ENCODE measurements at places on chromosomes 6 and 20.

GRCh38 chr6:156890627-156891314 lies 113.6 kb downstream of the ARID1B start:
- peak; percentile 7 for DNase-seq

DNA sequence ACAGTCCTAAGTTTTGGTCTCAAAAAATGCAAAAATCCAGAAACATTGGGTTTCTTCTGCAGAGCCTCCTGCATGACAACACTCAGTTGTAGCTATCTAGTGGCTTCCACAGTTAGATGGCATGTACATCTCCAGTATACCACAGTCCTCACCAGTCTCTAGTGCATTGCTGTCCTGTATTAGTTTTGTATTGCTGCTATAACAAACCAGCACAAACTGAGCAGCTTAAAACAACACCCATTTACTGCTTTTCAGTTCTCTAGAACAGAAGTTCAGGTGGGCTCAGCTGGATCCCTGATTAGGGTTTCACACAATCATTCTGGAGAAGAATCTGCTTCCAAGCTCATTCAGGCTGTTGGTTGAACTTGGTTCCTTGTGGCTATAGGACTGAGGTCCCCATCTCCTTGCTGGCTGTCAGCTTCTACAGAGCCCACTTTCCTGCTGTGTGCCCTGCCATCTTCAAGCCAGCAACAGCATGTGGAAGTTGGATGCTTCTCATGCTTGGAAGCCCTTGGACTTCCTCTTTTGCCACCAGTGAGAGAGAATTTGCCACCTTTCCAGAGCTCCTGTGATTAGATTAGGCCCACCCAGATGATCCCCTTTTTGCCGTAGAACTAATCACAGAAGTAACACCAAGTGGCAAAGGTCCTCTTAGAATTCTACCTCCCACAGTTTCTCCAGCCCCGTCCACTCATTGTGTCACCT lies 48.9 kb upstream of the TBC1D7 start:
- no peak for DNase-seq

DNA sequence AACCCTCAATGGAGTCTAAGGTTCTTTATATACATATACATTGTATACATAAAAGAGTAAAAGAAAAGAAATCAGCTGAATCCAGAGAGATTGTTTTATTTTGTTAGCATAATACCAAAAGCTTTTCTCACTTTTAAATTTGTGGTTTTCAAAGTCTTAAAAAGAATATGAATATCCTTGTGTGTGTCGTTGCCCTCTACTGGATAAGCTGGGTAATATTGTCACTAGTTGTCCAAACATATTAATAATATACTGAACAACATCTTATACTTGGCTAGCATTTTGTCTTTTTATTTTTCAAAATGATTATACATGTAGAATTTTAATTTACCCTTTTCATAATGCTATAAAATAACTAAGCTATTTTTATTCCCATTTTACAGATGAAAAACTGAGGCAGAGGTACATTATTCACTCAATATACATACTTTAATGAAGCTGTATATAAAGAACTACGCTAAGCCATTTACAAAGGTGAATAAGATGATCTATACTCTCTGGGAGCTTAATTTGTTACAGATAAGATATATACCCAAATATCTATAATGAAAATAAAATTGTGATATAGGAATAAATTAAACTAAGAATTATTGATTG lies 531.7 kb downstream of the TFAP2B start:
- no peak for DNase-seq

DNA sequence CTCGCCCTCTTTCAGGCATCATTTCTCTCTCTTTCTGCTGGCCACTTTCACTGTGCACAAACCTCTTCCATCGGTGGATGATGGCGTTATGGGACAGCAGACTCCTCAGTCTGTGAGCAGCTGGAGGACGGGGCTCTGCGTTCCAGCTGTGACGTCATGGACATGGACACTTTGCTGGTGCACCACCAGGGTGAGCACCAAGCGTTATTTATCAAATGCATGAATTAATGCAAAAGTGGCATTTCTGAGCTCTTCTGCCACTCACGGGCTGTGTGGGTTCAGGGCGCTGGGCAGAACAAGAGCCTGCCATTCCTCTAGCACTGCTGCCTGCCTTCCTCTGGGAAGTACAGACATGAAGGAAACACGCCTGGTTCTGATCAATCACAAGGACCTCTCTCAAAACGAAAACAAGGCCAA lies 82.9 kb upstream of the MPC1 start:
- DNase-seq, result peak; percentile 61

- DNase-seq, result no peak
These were observed 68.8 kb upstream of the TNFAIP3 start for GRCh38 chr6:137798261-137798660.

DNA sequence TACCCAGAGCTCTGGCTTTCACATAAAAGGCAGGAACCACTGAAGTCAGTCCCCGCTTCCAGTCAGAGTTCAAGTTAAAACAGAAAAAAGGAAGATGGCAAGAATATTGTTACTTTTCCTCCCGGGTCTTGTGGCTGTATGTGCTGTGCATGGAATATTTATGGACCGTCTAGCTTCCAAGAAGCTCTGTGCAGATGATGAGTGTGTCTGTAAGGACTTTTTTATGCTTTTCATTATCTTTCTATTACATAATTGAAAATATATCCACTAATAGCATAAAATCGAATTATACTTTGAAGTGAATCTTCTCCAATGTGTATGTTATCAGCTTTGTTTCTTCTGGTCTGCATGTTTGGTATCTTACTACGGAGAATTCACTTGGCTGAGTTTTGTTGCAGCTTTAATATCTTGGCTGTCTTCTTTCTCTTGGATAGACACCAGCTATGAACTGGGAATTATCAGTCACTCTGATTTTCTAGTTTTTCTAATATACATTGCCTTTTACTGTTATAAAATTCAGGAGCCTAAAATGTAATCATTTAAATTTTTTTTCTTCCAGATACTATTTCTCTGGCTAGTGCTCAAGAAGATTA lies at the start of gene OTOR:
Gene OTOR, plus strand, starts transcription at position 51 of the 593 bp plus-strand sequence. Its CDS starts 44 bp downstream, at position 95.
- no peak for DNase-seq

DNA sequence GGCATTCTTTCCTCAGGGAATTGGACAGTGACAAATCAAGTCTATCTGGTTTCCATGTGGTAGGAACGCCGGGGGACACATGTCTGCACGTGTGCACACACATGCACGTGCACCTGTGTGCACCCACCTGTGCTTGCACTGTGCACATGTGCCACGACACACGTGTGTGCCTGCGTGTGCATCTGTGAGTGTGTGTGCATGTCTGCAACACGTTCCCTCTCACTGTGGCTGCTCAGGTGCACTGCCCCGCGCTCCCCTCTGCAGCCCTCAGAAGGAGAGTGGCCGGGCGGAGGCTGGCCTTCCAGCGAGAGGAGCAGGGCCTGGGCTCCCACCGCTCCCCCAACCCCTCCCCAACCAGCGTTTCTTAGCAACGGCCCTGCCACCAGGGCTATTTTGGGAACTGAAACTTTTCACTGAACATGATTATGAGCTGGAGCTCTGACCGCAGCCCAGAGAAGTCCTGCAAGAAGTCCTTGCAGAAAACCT lies 147.8 kb downstream of the PHACTR3 start:
- peak; percentile 19 for DNase-seq

DNA sequence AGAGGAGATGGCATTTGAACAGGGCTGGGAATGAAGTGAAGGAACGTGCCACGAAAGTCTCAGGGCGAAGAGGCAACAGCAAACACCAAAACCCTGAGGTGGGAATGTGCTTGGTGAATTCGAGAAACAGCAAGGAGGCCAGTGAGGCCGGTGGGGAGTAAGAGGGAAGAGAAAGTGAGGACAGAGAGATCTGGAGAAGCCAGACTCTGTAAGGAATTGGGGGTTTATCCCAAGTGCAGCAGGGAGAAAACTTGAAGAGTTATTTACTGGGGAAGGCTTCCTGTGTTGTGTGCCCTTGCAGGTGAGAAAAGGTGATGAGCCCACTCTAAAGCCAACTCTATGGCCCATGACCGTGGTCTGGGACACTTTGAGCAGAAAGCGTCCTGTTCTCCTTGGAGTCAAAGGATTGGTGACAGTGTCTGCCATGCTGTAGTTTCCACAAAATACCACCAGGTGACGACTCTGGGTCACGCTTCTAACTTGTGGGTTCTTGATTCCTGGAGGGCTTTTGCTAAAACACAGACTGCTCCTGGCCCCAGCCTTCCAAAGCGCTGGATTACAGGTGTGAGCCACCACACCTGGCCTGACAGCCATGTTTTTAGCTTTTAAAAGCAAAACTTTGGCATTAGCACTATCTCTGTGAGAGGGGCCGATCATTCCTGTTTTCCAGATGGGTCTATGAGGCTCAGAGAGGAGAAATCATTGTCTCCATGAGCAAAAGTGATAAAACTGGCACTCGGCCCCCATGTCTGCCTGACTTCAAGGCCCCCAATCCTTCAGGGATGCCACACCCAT lies 18.0 kb upstream of the CSNK2A1 start:
- DNase-seq, result peak; percentile 82

DNA sequence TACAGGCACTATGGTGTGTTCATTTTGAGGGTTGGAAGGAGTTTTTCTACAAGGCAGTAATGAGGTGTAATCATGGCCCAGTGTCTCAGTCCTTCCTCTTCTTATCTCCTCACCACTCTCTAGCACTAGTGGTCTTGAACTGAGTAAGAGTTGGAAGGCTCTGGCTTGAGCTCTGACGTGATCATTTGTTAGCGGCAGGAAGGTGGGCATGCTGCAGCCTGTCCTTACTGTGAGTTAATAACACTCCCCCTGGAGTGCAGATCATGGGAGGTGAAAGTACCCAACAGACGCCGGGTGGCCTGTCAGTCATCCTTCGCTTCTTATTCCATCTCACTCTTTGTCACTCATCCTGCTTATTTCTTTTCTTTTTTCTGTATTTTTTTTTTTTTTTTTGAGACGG lies 356.9 kb downstream of the CDKAL1 start:
- no peak for DNase-seq

- DNase-seq, result no peak
These were observed 7.4 kb upstream of the GMPR start for GRCh38 chr6:16230953-16231352.

- no peak for DNase-seq
These were observed 100.7 kb downstream of the CDH26 start for GRCh38 chr20:60058879-60059278.

GRCh38 chr6:42333612-42334011 lies 116.0 kb upstream of the MRPS10 start:
- no peak for DNase-seq

DNA sequence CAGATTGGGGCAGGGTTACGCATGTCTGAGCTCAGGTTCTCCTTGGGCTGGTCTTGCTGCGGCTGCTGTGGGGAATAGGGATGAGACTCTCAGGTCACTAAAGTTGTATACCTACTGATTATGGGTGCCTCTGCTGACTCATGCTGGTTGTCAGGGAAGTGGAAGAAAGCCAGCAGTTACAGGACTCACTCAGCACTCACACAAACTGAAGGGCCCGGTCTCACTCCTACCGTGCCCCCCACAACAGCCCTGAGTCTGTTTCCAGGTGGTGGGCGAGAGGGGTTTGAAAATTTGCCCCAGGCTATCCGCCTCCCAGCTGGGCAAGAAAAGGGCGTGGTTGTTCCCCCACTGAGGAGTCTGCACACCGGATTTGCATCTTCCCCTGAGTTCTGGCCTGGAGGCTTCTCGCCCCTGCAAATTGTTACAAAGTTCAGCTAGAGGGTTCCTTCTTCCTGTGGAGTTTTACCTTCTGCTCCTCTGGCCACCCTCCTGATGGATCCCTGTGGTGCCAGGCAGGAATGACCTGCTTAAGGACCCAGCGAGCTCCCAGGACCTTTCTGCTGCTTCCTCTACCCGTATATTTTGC lies 659.2 kb downstream of the HDGFL1 start:
- no peak for DNase-seq

GRCh38 chr20:1535420-1536175 lies 21.9 kb downstream of the SIRPD start:
- no peak for DNase-seq

- no peak for DNase-seq
These were observed 6.0 kb downstream of the FUCA2 start for GRCh38 chr6:143505537-143505936.

DNA sequence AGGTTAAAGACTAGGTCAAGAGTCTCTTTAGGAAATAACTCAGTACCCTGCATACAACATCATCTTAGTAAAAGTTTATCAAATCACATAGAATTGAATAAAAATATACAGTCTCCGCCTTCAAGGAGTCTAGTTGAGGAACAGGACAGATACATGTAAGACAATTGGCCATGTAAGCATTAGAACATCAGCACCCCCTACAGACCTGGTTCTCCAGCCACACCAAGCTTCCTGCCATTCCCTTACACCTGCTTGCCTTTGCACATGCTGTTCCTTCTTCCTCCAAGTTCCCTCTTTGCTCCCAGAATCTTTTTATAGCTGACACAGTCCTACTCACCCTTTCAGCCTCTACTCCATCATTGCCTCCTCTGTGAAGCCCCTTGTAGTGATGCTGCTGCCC lies 187.8 kb upstream of the LRFN2 start:
- DNase-seq, result no peak

DNA sequence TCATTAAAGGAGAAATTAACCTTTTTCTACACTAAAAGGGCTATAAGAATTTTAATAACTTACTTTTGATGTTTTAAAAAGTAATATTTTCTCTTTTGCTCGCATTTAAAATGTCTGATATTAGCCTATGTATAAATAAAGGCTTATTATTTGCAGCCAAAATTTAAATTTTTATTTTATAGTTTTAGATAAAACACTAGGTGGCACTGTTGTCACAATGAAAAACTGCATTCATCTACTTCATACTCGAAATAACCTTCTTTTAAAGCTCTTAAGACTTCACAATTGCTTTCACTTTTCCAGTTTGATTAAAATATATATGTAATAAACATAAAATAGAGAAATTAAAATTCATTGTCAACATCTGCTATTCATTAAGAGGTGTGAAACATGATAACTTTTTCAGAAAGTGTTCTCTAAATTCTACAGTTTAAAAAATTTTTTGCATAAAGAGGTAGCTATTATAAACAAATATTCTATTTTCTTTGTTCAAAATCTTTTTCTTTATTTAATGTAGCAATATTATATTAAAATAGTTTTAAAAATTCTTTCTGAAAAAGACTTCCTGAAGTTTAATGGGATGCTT lies 78.8 kb upstream of the DEFB112 start:
- DNase-seq, result peak; percentile 17

DNA sequence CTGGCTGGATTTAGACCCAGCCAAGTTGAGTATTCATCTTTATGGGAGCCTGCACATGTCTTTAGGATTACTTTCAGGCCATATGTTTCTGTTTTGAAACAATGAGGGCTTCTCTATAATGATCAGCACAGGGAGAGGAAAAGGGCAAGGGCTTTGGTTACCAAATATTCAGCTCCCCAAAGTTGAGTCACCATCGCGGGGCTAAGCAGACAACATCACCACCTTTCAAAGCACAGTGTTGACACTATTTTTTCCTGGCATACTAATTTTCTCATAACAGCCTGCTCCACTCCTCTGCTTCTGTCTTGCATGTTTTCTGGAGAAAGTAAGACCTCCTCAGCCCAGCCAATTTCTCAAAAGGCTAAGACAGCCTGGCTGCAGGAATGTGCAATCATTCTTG lies 4.9 kb downstream of the SCML4 start:
- DNase-seq, result no peak

- no peak for DNase-seq
These were observed 6.4 kb downstream of the BLOC1S5 start for GRCh38 chr6:8057793-8058192.

- DNase-seq, result no peak
These were observed 51.0 kb downstream of the OR2B6 start for GRCh38 chr6:28008053-28008452.

- DNase-seq, result no peak
These were observed 13.7 kb downstream of the RAET1E start for GRCh38 chr6:149884215-149884614.

- no peak for DNase-seq
These were observed 56.2 kb downstream of the CENPW start for GRCh38 chr6:126396131-126396530.
